Thyroid gland (tissue), 4 donors: ENCODE measurements at places on chromosomes 5 and 9. TPM values are rescaled to one million over a fixed set of nuclear protein-coding genes. Genes with fewer than 3 reads are reported as not detected.
A peak's percentile ranks its signal among the peaks of the same experiment; 100 is the strongest.

DNA sequence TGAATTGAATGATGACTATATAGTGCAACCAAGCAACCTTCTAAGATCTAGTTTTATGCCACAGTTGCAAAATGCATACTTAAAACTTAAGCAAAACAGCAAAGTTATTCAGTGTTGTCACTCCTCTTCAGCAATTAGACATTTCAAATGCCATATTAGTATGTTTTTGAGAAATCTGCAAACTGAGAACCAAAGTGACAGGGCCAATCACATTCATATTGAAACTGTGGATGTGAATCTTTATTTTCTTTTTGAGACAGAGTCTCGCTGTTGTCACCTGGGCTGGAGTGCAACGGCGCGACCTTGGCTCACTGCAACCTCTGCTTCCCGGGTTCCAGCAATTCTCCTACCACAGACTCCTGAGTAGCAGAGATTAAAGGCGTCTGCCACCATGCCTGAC, 249.2 kb upstream of the EFNA5 start:
- DNase-seq, result no peak

DNA sequence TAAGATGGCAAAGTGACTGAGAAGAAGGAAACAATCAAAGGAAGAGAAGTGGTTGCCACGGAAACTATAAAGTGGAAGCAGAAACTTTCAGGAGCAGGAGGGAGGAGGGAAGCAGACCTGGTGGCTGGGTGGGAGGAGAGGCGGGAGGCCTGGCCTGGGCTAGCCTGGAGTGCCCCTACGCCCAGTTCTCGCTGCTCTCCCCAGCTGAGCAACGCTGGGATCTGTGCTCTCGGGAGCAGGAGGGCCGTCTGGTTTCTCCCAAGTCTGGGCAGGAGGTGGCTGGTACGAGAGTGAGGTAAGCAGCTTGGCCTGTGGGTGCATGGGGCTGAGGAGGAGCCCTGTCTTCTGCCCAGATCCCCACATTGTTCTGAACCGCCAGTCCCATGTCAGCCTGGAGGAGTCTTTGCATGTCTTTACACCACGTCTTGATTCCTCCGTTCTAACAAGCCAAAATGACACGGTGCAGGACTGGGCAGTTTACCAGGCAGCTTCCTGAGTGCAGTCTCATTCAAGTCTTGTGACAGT, 15.0 kb upstream of the DAB2IP start:
- DNase-seq, result peak; percentile 73

GRCh38 chr9:129435988-129436717, 184.7 kb downstream of the C9orf50 start:
- peak; percentile 53 for DNase-seq

- DNase-seq, result no peak
Observed at GRCh38 chr5:155833287-155833686, 493.7 kb upstream of the SGCD start.

- peak; percentile 45 for DNase-seq
Observed at GRCh38 chr9:36191290-36191645, 547 bp downstream of the CLTA start.

- no peak for DNase-seq
Observed at GRCh38 chr5:104594850-104595249, 1032.3 kb upstream of the NUDT12 start.

DNA sequence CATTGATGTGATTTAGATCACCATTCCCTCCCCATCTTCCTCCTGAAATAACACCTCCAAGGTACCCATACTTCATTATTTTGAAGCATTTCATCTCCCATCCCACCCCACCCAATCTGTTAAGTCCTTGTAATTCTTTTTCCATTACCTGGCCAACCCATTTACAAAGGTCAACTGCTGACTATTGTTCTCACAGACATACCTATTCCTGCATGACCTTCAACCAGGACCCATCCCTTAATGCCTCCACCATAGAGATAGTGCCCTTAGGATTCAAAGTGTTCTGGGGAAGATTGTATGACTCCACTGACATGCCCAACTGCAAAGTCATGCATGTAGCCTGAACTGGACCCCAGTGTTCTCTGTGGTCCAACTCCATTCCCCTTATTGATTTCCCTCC, 91.2 kb downstream of the NLN start:
- no peak for DNase-seq

DNA sequence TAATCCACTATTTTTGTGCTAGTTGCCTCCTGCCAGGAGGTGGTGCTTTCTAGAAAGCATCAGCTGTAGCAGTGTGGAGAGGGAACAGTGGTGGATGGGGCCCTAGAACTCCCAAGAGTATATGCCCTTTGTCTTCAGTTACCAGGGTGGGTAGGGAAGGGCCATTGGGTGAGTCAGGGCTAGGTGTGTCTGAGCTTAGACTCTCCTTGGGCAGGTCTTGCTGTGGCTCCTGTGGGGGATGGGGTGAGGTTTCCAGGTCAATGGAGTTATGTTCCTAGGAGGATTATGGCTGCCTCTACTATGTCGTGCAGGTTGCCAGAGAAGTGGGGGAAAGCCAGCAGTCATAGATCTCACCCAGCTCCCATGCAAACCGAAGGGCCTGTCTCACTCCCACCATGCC, 11.3 kb upstream of the ADAMTS12 start:
- DNase-seq, result no peak

GRCh38 chr9:81058782-81059181, 630.6 kb downstream of the TLE1 start:
- no peak for DNase-seq

GRCh38 chr5:121304838-121305237, 546.8 kb upstream of the FTMT start:
- DNase-seq, result no peak

GRCh38 chr9:81113453-81114124, 575.8 kb downstream of the TLE1 start:
- DNase-seq, result no peak

The AGXT2 gene
- not detected for total RNA-seq

The GBGT1 gene
- total RNA-seq, result 23.5 TPM

The IL3 gene
- total RNA-seq, result not detected

The OLFM1 gene
- 16.0 TPM for total RNA-seq

The CDC20B gene
- total RNA-seq, result not detected
